ENCODE measurements at places on chromosomes 2 and 18.
A peak's percentile ranks its signal among the peaks of the same experiment; 100 is the strongest.

- no peak for DNase-seq
Observed at GRCh38 chr18:457521-458412, 42.7 kb downstream of the COLEC12 start.

GRCh38 chr18:9568186-9568585 lies 46.2 kb downstream of the PPP4R1 start:
- DNase-seq = no peak

DNA sequence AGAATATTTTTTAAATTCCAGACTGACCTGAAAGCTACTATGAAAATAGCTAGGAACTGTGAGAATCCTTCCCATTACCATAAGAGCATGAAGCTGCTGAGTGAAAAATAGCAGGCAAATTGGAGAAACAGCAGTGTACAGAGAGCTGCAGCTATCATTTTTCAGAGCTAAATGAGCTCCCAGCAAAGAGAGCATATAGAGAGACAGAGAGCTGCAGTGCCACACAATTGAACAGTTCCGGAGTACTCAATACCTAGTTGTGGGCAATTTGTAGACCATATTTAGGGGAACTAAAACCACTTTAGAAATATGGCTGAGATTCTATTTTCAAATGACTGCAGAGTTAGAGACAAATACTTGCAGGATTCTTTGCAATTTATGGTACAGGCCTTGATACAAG lies 645.3 kb downstream of the STK39 start:
- DNase-seq = no peak

GRCh38 chr2:12469141-12469561 lies 247.6 kb upstream of the TRIB2 start:
- DNase-seq = no peak

- no peak for DNase-seq
Observed at GRCh38 chr2:180905002-180905401, 75.4 kb upstream of the UBE2E3 start.

DNA sequence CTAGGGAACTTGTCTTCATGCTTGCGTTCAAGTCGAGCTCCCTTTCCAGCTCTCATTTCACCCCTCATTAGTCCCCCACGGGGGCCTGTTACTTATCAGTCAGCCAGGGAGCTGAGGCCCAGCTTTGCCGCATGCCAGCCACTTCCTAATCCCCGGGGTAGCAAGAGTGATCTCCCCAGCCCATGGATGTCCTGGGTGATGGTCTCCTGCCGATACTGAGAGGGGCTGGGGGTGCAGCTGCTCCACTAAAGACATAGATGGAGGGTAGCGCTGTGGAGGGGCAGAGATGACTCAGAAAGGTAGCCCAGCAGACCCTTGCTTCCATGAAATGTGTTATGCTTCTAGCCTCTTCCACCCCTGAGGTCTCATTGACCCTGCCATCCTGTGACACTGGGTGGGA lies 314.0 kb upstream of the EPAS1 start:
- DNase-seq = no peak

GRCh38 chr2:170578606-170579005 lies 136.5 kb upstream of the SP5 start:
- DNase-seq = peak; percentile 11

GRCh38 chr2:102768892-102769291 lies 7.1 kb downstream of the TMEM182 start:
- DNase-seq = no peak

GRCh38 chr18:79491081-79491551 lies 95.4 kb downstream of the NFATC1 start:
- no peak for DNase-seq

GRCh38 chr2:7661502-7661901 lies 744.3 kb downstream of the RNF144A start:
- no peak for DNase-seq

Data from astrocyte of the cerebellum (primary cell).